Thoracic aorta (tissue), 2 donors: ENCODE measurements at places on chromosomes 1 and 21.
A peak's percentile ranks its signal among the peaks of the same experiment; 100 is the strongest.

DNA sequence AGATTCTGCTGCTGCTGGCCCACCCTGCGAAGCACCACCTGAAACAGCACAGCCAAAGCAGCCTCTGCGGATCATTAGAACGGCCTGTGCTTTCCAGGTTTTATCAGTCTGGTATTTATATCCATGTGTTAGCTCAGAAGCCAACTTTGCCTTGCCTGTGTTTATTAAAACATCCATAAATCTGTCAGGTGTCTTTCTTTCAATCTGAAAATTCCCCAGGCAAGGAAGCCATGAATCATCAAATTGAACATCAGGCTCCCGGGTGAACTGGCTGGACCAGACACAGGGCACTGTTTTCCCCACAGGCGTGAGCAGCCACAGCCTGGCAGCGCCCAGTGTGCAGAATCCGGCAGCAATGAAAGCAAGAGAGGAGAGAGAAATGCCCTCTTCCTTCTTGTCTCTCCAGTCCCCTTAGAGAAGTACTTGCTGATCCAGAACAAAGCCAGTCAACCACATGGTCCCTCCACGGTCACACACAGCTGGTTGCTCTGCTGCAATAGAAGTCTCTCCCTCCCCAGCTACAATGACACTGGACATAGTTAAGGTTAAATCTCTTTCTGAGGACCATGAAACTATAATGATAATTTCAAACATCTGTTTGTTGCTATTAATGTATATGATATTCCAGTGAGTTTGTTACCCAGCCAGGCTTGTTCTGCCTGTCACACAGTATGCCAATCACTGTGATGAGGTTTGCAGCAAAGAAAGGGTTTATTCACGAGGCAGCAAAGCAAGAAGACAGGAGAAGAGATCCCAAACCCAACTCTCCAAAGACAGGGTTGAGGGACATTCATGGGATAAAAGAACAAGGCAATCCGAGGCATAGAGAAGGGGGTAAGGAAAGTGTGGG is 212.1 kb upstream of the FMN2 start:
- H3K4me1 ChIP-seq = no peaks in the 10 kb centered on the region
- H3K4me3 ChIP-seq = no peak overlapping the region
- no peak for DNase-seq
- H3K36me3 ChIP-seq = no peaks in the 10 kb centered on the region
- H3K27me3 ChIP-seq = no peaks in the 10 kb centered on the region

GRCh38 chr1:7672864-7673263 is 98.2 kb upstream of the VAMP3 start:
- peaks cover 1% of the 10 kb centered on the region for H3K4me1 ChIP-seq
- no peaks in the 10 kb centered on the region for H3K36me3 ChIP-seq
- H3K27ac ChIP-seq = no peak overlapping the region

- H3K27ac ChIP-seq = no peak overlapping the region
- H3K27me3 ChIP-seq = no peaks in the 10 kb centered on the region
- DNase-seq = no peak
- H3K4me3 ChIP-seq = no peak overlapping the region
- no peaks in the 10 kb centered on the region for H3K36me3 ChIP-seq
- no peaks in the 10 kb centered on the region for H3K4me1 ChIP-seq
Measured at GRCh38 chr1:2157856-2158255, 36.7 kb downstream of the FAAP20 start.

- H3K36me3 ChIP-seq = peaks cover 66% of the 10 kb centered on the region
- no peaks in the 10 kb centered on the region for H3K27me3 ChIP-seq
- H3K27ac ChIP-seq = no peak overlapping the region
- H3K4me3 ChIP-seq = no peak overlapping the region
Measured at GRCh38 chr21:45283035-45283610, 4.6 kb downstream of the POFUT2 start.

GRCh38 chr1:156553860-156554485 is 18.4 kb downstream of the IQGAP3 start:
- no peaks in the 10 kb centered on the region for H3K27me3 ChIP-seq
- H3K27ac ChIP-seq = no peak overlapping the region
- DNase-seq = no peak
- H3K4me1 ChIP-seq = no peaks in the 10 kb centered on the region
- H3K4me3 ChIP-seq = no peak overlapping the region

DNA sequence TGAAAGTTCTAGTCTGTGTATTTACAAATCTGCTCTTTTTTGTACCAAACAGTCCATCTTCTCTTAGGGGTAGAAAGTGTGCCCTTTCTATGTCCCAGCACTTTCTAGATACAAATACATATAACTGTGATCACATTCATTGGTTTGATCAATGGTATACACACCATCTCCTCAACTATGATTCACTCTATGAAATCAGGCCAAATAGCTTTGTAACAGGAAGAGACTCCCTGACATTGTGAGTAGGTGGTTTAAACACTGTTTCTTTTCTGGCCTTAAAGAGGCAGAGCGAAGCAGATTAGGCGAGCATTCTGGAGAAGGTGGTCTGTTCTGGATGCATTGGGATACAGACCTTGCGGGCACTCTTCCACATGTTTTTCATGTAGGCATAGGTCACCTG is 39.3 kb upstream of the EXOSC10 start:
- no peak overlapping the region for H3K27ac ChIP-seq
- H3K36me3 ChIP-seq = peaks cover 22% of the 10 kb centered on the region
- no peak for DNase-seq
- peaks cover 10% of the 10 kb centered on the region for H3K4me1 ChIP-seq
- no peak overlapping the region for H3K4me3 ChIP-seq
- H3K27me3 ChIP-seq = no peaks in the 10 kb centered on the region

DNA sequence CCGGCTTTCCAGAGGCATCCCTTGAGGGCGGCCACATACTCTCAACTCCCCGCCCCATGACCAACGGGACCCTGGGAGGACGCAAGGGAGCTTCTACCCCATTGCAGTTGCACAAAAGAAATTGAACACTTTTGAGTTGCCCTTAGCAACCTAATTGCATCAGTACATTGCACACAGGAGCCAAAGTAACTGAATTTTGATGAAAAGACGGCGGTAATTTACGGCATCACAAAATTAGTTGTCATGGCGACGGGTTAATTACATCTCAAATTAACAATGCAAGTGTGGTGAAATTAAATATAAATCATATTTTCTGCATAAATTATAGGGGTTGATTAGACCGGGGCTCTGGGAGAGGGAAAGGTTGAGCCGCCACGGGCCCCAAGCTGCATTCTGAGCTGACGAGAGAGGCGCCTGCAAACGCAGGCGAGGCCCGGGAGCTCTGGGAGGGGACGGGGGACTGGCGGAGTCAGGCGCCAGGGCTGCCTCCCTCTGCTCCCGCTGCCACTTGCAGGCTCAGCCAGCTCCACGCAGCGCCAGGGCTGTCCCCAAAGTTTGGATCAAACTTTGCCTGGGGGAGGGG is 61.4 kb downstream of the CASZ1 start:
- no peak overlapping the region for H3K4me3 ChIP-seq
- H3K36me3 ChIP-seq = no peaks in the 10 kb centered on the region
- DNase-seq = no peak
- H3K4me1 ChIP-seq = peaks cover 9% of the 10 kb centered on the region
- no peak overlapping the region for H3K27ac ChIP-seq
- no peaks in the 10 kb centered on the region for H3K27me3 ChIP-seq

DNA sequence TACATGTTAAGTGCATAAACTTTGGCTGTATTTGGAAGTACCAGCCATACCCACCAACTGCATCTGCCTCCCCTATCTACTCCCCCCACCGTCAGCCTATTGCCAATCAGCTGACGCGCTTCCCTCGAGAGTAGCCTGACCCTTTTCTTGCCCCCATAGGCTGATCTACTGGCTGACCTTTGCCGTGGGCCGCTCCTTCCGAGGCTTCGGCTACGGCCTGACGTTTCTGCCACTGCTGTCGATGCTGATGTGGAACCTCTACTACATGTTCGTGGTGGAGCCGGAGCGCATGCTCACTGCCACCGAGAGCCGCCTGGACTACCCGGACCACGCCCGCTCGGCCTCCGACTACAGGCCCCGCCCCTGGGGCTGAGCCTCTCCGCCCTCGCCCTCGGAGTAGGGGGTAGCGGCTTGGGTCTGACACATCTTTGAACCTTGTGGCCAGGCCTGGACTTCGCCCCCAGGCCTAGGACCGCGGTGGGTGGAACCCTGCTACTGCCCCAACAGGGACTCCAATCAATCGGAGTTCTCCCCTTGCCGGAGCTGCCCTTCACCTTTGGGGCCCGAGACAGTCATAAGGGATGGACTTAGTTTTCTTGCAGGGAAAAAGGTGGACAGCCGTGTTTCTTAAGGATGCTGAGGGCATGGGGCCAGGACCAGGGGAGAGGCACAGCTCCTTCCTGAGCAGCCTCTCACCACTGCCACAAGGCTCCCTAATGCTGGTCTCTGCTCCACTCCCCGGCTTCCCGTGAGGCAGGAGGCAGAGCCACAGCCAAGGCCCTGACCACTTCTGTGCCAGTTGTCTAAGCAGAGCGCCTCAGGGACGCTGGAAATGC is 4.0 kb downstream of the GLMP start:
- peak; percentile 81 for DNase-seq
- no peaks in the 10 kb centered on the region for H3K27me3 ChIP-seq
- no peaks in the 10 kb centered on the region for H3K36me3 ChIP-seq
- H3K27ac ChIP-seq = peak overlapping the region; percentile 64
- peak overlapping the region; percentile 69 for H3K4me3 ChIP-seq

- H3K4me3 ChIP-seq = peak overlapping the region; percentile 85
- peak overlapping the region; percentile 97 for H3K27ac ChIP-seq
- peaks cover 10% of the 10 kb centered on the region for H3K4me1 ChIP-seq
- no peak for DNase-seq
Measured at GRCh38 chr1:108747898-108748297, 1.4 kb downstream of the STXBP3 start.

GRCh38 chr1:153292740-153293479 is 19.8 kb downstream of the PGLYRP3 start:
- H3K36me3 ChIP-seq = no peaks in the 10 kb centered on the region
- H3K27ac ChIP-seq = no peak overlapping the region
- H3K27me3 ChIP-seq = no peaks in the 10 kb centered on the region
- H3K4me1 ChIP-seq = no peaks in the 10 kb centered on the region
